ENCODE measurements at places on chromosomes 4 and X. TPM values are rescaled to one million over a fixed set of nuclear protein-coding genes. Genes with fewer than 3 reads are reported as not detected.

The ZAR1 gene
- not detected for total RNA-seq

- H3K27me3 ChIP-seq, result no peaks in the 10 kb centered on the region
- no peak overlapping the region for H3K4me3 ChIP-seq
- H3K36me3 ChIP-seq, result no peaks in the 10 kb centered on the region
Observed at GRCh38 chrX:13008189-13008533, 33.3 kb downstream of the TMSB4X start.

GRCh38 chrX:36856849-36857248 is 151.3 kb upstream of the FAM47C start:
- H3K27ac ChIP-seq, result no peak overlapping the region
- no peaks in the 10 kb centered on the region for H3K36me3 ChIP-seq
- H3K27me3 ChIP-seq, result no peaks in the 10 kb centered on the region
- no peaks in the 10 kb centered on the region for H3K4me1 ChIP-seq
- no peak for DNase-seq

- H3K36me3 ChIP-seq, result no peaks in the 10 kb centered on the region
- peaks cover 97% of the 10 kb centered on the region for H3K27me3 ChIP-seq
- DNase-seq, result no peak
- H3K27ac ChIP-seq, result no peak overlapping the region
- H3K4me1 ChIP-seq, result no peaks in the 10 kb centered on the region
- no peak overlapping the region for H3K4me3 ChIP-seq
Observed at GRCh38 chrX:103730147-103730795, 19.6 kb downstream of the TMEM31 start.

GRCh38 chr4:164484551-164484950 is 269.4 kb upstream of the SMIM31 start:
- no peak for DNase-seq
- H3K27me3 ChIP-seq, result no peaks in the 10 kb centered on the region
- no peaks in the 10 kb centered on the region for H3K36me3 ChIP-seq
- no peak overlapping the region for H3K4me3 ChIP-seq
- no peaks in the 10 kb centered on the region for H3K4me1 ChIP-seq

DNA sequence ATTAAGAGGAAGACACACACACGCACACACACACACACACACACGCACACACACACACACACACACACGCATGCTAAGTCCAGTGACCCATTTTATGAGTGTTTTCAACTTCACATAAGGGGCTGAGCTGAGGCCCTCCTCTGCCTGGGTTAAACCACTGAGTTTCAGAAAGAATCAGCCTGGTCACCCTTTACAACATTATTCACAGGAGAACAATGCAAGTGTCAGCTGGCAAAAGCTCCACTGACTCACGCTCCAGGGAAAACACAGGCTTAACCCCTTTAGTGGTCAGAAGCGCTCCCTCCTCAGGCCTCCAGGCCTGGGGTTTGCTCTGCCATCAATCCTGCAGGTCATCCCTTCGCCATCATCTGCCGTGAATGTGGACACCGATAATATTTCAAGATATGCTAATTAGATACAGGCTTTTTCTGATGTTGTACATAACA is 46.9 kb downstream of the ACOX3 start:
- no peak overlapping the region for H3K27ac ChIP-seq
- H3K36me3 ChIP-seq, result no peaks in the 10 kb centered on the region
- H3K27me3 ChIP-seq, result no peaks in the 10 kb centered on the region
- no peak for DNase-seq
- H3K4me3 ChIP-seq, result no peak overlapping the region
- H3K4me1 ChIP-seq, result no peaks in the 10 kb centered on the region

DNA sequence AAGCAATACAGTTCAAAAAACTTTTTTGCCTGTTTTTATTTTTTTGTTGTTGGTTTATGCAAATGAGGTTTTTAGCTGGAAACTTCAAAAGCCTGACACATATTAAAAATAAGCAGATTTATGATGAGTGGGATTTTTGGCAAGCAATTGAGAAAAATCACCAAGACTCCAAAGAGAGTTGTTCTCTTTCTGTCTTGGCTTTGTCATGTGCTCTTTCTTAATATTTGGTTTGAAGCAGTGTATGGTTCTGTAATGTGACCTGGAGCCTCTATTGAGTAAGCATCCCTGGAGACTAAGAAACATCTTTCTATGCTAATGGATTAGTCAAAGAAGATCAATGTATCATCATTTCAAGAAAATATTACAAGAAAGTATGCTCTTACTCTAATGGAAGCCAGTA is 11.7 kb downstream of the TRIM2 start:
- H3K27me3 ChIP-seq, result no peaks in the 10 kb centered on the region
- peaks cover 41% of the 10 kb centered on the region for H3K4me1 ChIP-seq
- H3K36me3 ChIP-seq, result peaks cover 6% of the 10 kb centered on the region

The CSAG1 gene
- total RNA-seq, result not detected

The MAGEB2 gene
- total RNA-seq, result not detected

GRCh38 chr4:168817370-168817769 is 192.7 kb downstream of the CBR4 start:
- no peak for DNase-seq
- no peaks in the 10 kb centered on the region for H3K27me3 ChIP-seq
- H3K4me3 ChIP-seq, result no peak overlapping the region

DNA sequence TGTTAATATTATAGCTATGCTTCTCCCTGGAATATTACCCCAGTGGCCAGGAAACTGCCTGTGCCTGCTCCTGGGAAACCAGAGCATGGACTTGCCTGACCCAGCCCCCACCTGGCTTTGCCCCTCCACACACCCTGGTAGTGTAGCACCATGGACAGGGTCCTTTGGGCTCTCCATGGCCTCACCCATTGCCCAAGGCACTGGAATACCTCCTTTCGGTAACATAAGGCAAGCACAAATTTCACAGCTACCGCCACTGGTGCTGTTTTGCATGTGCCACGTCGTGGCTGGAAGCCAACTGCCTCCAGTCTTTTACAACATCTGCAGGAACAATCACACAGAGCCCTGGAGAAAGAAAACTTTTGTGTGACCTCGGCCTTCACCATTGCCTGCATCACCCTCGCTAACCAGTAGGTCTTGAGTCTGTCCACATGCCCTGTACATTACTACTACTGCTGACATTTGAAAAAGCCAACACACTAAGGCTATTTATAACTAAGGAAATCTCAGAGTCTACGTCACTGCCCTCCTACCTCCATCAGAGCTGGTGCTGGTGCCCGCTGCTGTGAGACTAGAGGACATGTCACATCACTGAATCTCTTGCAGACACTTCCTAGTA is 47.7 kb downstream of the HPGD start:
- DNase-seq, result no peak
- H3K27me3 ChIP-seq, result no peaks in the 10 kb centered on the region
- H3K27ac ChIP-seq, result no peak overlapping the region
- no peak overlapping the region for H3K4me3 ChIP-seq

DNA sequence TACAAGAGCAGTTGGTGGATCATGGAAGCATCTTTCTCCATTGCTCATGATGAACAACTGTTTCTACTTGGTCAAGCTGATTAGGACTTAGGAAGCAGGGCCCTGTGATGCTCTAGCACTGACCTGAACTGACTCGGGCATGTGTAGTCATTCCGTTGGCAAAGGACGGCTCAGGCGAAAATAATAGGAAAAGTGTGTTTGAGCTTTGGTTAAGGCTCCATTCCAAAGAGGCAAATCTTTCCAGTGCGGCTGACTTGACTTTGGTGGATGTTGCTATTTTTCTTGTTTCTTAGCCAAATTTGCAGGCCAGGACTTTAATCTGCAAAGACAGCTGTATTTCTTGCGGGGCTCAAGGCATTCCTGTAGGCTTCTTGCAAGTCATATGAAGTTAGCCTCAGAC is 39.5 kb downstream of the ZNF518B start:
- no peaks in the 10 kb centered on the region for H3K36me3 ChIP-seq
- H3K4me1 ChIP-seq, result no peaks in the 10 kb centered on the region
- no peak for DNase-seq
- no peak overlapping the region for H3K4me3 ChIP-seq

The EMD gene
- total RNA-seq, result 75.1 TPM

- no peaks in the 10 kb centered on the region for H3K36me3 ChIP-seq
- DNase-seq, result no peak
- H3K27ac ChIP-seq, result no peak overlapping the region
- no peaks in the 10 kb centered on the region for H3K4me1 ChIP-seq
- H3K27me3 ChIP-seq, result no peaks in the 10 kb centered on the region
- no peak overlapping the region for H3K4me3 ChIP-seq
Observed at GRCh38 chrX:65607070-65607742, 60.2 kb upstream of the MSN start.

DNA sequence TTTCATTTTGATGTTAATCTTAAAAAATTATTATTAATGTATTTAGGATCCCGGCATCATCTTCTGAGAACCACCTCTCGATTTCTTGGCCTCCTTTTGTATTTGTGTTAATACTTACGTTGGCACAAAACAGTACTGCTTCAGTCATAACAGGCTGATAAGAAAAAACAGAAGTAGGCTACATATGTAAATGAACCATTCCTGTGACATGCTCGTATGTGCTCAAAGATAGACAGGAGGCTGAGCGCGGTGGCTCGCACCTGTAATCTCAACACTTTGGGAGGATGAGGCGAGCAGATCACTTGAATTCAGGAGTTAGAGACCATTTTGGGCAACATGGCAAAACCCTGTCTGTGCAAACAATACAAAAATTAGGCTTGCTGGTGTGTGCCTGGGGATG is 109.4 kb upstream of the H2AZ1 start:
- H3K4me1 ChIP-seq, result peaks cover 18% of the 10 kb centered on the region
- H3K36me3 ChIP-seq, result no peaks in the 10 kb centered on the region
- H3K27me3 ChIP-seq, result no peaks in the 10 kb centered on the region
- H3K4me3 ChIP-seq, result no peak overlapping the region

The UGDH gene
- total RNA-seq, result 71.8 TPM

The FAT4 gene
- total RNA-seq, result 4.6 TPM

The FAM199X gene
- 31.6 TPM for total RNA-seq

The VCX gene
- not detected for total RNA-seq

DNA sequence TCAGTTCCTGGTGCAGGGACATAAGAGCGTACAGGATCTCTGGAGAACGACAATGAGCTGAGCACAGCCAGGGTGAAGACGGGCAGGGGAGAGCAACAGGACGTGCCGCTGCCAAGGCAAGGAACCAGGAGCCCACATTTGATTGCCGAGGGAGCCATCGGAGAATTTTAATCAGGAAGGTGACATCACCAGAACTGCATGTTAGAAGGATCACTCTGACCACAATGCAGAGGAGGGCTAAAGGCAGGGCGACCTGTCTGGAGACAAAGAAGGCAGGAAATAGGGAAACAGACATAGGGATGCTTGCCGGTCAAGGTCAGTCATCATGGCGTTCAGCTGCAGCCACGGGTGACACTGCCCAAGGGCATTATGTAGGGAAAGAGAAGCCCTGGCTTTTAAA is 81.4 kb downstream of the RBM47 start:
- H3K36me3 ChIP-seq, result peaks cover 14% of the 10 kb centered on the region
- DNase-seq, result no peak
- no peak overlapping the region for H3K27ac ChIP-seq
- H3K4me1 ChIP-seq, result peaks cover 30% of the 10 kb centered on the region

- no peaks in the 10 kb centered on the region for H3K36me3 ChIP-seq
- no peak overlapping the region for H3K4me3 ChIP-seq
- H3K27me3 ChIP-seq, result no peaks in the 10 kb centered on the region
- no peak overlapping the region for H3K27ac ChIP-seq
- DNase-seq, result no peak
Observed at GRCh38 chrX:874061-874460, 243.5 kb downstream of the SHOX start.

The FGF5 gene
- total RNA-seq, result 0.50 TPM

GRCh38 chr4:36304138-36304681 is 22.8 kb downstream of the DTHD1 start:
- no peak overlapping the region for H3K4me3 ChIP-seq
- DNase-seq, result no peak
- H3K27me3 ChIP-seq, result no peaks in the 10 kb centered on the region
- H3K4me1 ChIP-seq, result no peaks in the 10 kb centered on the region
- no peaks in the 10 kb centered on the region for H3K36me3 ChIP-seq

- no peaks in the 10 kb centered on the region for H3K36me3 ChIP-seq
- no peaks in the 10 kb centered on the region for H3K27me3 ChIP-seq
- no peak overlapping the region for H3K4me3 ChIP-seq
- H3K27ac ChIP-seq, result no peak overlapping the region
Observed at GRCh38 chr4:21952549-21952948, 4.0 kb upstream of the KCNIP4 start.

GRCh38 chr4:174211622-174212044 is 71.8 kb downstream of the FBXO8 start:
- H3K4me1 ChIP-seq, result peaks cover 11% of the 10 kb centered on the region
- no peak overlapping the region for H3K4me3 ChIP-seq
- H3K27me3 ChIP-seq, result peaks cover 8% of the 10 kb centered on the region
- no peaks in the 10 kb centered on the region for H3K36me3 ChIP-seq

GRCh38 chr4:123190176-123190575 is 206.4 kb upstream of the SPRY1 start:
- no peaks in the 10 kb centered on the region for H3K36me3 ChIP-seq
- no peak overlapping the region for H3K27ac ChIP-seq
- no peak overlapping the region for H3K4me3 ChIP-seq
- DNase-seq, result no peak
- H3K27me3 ChIP-seq, result no peaks in the 10 kb centered on the region

GRCh38 chr4:44256414-44256813 is 192.2 kb downstream of the KCTD8 start:
- no peak overlapping the region for H3K27ac ChIP-seq
- H3K27me3 ChIP-seq, result no peaks in the 10 kb centered on the region
- no peaks in the 10 kb centered on the region for H3K36me3 ChIP-seq
- no peak overlapping the region for H3K4me3 ChIP-seq
- H3K4me1 ChIP-seq, result no peaks in the 10 kb centered on the region
- DNase-seq, result no peak

The RNF212 gene
- total RNA-seq, result not detected

- H3K27me3 ChIP-seq, result no peaks in the 10 kb centered on the region
- H3K4me3 ChIP-seq, result no peak overlapping the region
- no peak overlapping the region for H3K27ac ChIP-seq
Observed at GRCh38 chrX:147832707-147833348, 78.9 kb upstream of the FMR1 start.

DNA sequence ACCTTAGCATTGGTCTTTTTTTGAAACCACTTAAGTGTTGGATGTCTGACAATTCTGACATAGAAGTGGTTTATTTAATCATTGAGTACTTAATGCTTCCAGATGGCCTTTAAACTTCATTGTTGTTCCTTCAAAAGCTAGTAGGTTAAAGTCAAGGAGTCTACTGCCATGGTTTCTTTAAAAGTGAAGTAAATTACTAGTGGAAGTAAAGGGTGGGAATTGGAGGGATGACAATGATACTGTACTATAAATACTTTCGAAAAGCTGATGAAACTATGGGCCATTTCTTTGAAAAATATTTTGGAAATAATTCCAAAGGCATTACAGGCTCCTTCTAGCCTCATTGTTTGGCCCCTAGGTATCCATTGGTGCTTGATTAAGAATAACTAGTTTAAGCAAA is 51.9 kb downstream of the ATP10D start:
- no peak overlapping the region for H3K4me3 ChIP-seq
- H3K4me1 ChIP-seq, result no peaks in the 10 kb centered on the region
- H3K36me3 ChIP-seq, result no peaks in the 10 kb centered on the region
- H3K27me3 ChIP-seq, result no peaks in the 10 kb centered on the region
